ENCODE measurements at places on chromosomes 3 and 15.

DNA sequence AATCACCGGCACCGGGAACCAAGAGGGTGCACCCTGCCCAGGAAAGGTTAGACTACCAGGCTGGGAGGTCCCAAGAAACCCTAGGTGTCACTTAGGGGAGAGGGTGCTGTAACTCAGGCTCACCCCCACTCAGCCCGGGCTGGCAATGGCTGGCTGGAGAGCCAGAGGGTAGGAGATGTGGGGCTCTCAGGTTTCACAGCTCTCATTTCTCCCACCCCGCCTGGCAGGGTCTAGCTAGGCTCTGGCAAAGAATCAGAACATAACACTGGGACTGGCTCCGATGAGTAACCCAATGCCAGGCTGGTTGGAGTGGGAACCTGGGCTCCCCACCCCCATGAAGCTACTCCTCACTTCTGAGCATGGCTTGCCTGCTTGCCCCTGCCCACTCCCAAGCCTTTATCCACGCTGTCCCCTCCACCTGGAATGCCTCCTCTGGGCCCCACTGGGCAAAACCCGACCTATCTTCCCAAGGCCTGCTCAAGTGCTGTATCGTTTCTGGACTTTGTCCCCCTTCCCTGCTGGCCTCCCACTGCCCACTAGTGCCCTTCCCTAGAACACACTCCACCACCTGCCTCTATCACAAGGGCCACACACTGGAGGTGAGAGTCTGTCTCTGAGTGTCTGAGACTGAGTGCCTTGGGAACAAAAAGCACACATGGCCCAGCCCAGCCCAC, 2.0 kb downstream of the CIB2 start:
- no peak for DNase-seq

GRCh38 chr3:53493595-53493962, 832 bp upstream of the CACNA1D start:
- DNase-seq: no peak

- no peak for DNase-seq
These were observed 20.7 kb downstream of the SCN5A start for GRCh38 chr3:38628835-38629234.

GRCh38 chr3:52882377-52882776, 15.0 kb downstream of the STIMATE start:
- DNase-seq: no peak

Data from NCI-H1436 treated with DMSO at 0.1 percent for 48 hours (cell line).